Calu3 (cell line): ENCODE measurements at places on chromosomes 5 and 9. TPM values are rescaled to one million over a fixed set of nuclear protein-coding genes. Genes with fewer than 3 reads are reported as not detected.

The CATSPER3 gene
- 1.4 and 1.5 TPM in 2 replicates for total RNA-seq

The NUTM2F gene
- total RNA-seq: not detected in 2 replicates

The GARIN3 gene
- not detected in 2 replicates for total RNA-seq

- DNase-seq: no peak
Measured at GRCh38 chr9:118962426-118962825, 406.8 kb downstream of the BRINP1 start.

DNA sequence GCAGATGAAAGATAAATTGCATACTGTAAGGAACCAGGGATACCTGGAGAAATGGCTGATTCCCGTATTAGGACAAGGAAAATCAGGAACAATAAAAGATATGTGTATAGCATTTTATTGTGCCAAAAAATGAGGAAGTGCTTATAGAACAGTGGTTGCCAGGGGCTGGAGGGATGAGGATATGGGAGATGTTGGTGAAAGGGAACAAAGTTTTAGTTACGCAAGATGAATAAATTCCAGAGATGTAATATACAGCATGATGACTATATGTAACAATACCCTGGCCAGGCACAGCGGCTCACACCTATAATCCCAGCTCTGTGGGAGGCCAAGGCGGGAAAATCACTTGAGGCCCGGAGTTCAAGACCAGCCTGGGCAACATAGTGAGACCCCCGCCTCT, 101.8 kb downstream of the CDK5RAP2 start:
- no peak for DNase-seq

GRCh38 chr5:168365581-168366081, 74.2 kb downstream of the WWC1 start:
- DNase-seq: peak; percentile 82

GRCh38 chr5:124130816-124131215, 615.6 kb downstream of the ZNF608 start:
- DNase-seq: no peak

DNA sequence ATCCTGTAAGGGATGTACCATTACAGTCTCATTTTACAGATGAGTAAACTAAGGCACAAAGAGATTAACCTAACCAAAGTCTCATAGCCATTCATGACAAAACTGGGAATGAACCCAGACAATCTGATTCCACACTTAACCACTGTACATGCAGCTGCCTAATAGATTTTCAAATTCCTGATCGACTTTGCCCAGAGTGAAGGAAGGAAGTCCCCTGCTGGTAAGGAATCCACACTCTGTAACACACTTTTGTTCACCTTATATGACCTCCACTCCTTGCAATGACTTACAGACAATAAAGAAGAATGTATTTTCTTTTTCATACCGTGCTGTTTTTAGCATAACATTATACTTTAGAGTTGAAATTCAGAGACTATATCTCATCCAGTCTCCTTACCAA, 31.3 kb upstream of the PLPP6 start:
- no peak for DNase-seq
